H9 (cell line): ENCODE measurements at places on chromosomes 1 and 21. TPM values are rescaled to one million over a fixed set of nuclear protein-coding genes. Genes with fewer than 3 reads are reported as not detected.

OLIG2 gene
- total RNA-seq = 1.4 and 2.0 TPM in 2 replicates

GRCh38 chr1:27832762-27833161 lies 2.2 kb downstream of the PPP1R8 start:
- no peak overlapping the region for H3K27ac ChIP-seq
- no peak for DNase-seq
- H3K27me3 ChIP-seq = no peaks in the 10 kb centered on the region
- H3K36me3 ChIP-seq = peaks cover 31% of the 10 kb centered on the region

DNA sequence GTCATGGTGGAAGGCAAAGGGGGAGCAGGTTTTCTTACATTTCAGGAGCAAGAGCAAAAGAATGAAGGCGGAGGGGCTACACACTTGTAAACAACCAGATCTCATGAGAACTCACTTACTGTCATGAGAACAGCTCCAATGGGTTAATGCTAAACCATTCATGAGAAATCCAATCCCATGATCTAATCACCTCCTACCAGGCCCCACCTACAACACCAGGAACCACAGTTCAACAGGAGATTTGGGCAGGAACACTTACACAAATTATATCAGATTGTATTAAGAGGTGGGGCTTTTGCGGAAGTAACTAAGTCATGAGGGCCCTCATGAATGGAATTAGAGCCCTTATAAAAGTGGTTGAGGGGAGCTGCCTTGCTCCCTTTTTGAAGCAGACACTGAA lies 48.9 kb upstream of the SAMSN1 start:
- H3K4me3 ChIP-seq = no peak overlapping the region
- no peak overlapping the region for H3K27ac ChIP-seq
- H3K36me3 ChIP-seq = peaks cover 11% of the 10 kb centered on the region
- no peak for DNase-seq

DNA sequence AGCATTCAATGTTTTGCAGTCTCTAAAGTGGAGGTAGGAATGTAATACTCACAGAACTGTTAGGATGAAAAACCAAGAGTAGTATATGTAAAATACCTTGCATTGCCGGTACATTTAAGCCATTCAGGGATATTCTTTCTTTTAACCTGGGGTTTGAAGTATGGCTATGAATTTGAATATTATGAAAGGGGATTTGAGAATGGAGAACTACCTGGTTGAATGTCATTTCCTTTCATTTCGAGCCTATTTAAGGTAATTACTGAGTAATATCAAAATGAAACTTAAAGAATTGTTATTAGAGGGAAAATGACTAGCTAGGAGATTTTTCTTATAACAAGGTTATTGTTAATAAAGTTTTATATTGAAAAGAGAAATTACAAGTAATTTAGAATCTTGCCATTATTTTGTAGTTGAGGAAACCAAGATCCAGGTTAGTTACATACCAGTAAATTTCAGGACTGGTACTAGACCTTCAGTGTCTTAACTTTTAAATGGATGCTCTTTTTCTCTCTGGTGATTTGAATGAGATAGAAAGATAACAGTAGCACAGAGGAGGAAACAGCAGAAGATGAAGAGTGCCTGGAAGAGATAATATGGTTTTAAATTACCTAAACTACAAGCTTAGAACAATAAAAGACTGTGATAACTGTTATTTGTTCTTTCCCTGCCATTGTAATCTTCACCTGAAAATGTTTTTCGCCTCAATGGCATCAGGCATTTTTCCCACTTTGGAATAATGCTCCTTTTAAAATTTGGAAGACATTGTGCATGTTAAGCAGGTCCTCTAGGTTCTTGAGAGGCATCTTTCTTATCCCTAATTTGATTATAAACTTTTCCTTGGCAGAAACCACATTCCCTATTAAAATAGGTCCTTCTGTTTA lies 103.2 kb downstream of the PKN2 start:
- H3K27me3 ChIP-seq = no peaks in the 10 kb centered on the region
- H3K4me1 ChIP-seq = no peaks in the 10 kb centered on the region
- peaks cover 38% of the 10 kb centered on the region for H3K36me3 ChIP-seq
- no peak overlapping the region for H3K4me3 ChIP-seq
- no peak overlapping the region for H3K27ac ChIP-seq

RGS8 gene
- 0.07 TPM in 1 of 2 replicates, not detected in the other for total RNA-seq

- no peak for DNase-seq
- no peaks in the 10 kb centered on the region for H3K4me1 ChIP-seq
- H3K27me3 ChIP-seq = no peaks in the 10 kb centered on the region
- H3K4me3 ChIP-seq = no peak overlapping the region
- H3K36me3 ChIP-seq = no peaks in the 10 kb centered on the region
Observed at GRCh38 chr1:103341377-103341880, 184.1 kb upstream of the RNPC3 start.

DNA sequence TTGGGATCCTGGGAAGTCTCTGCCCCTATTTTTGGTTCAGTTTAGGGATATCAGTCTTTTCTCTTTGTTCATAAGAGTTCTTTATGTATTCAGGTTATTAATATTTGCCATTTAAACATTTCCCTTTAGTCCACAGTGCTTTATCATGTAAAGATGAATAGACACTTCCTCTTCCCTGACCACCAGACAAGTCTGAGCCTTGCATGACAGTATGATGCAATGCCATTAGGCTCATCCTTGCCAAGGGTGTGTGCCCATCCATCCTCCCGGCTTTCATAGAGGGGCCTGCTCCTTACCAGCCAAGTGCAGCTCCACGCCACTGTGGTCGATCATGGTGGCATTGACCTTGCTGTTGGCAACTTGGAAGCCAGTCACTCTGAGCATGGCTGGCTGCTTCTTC lies 52.1 kb downstream of the ZSCAN20 start:
- H3K36me3 ChIP-seq = peaks cover 4% of the 10 kb centered on the region; the same call in 1 of the 2 replicates
- H3K4me3 ChIP-seq = no peak overlapping the region
- H3K27me3 ChIP-seq = no peaks in the 10 kb centered on the region

DNA sequence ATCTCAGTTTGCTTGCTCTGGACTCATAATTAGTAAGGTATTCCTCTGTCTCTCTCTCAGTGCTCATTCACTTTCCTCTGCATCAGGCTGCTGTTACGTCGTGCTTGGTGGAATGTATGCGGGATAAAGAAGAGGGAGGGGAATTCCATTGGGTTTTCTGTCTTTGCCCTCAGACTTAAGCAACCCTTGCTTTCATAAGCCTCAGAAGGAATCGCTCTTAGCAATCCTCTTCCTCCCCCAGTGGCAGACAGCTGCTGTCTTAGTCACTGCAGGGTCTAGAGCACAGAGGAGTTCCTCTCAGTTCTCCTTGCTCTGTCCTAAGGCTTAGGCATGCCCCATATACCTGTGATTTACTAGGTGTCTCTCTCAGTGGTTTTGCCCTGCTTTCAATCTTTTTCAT lies 19.1 kb upstream of the NTMT2 start:
- H3K4me3 ChIP-seq = no peak overlapping the region
- no peaks in the 10 kb centered on the region for H3K36me3 ChIP-seq
- H3K27me3 ChIP-seq = no peaks in the 10 kb centered on the region

GRCh38 chr1:92822879-92823278 lies 9.0 kb upstream of the RPL5 start:
- H3K4me3 ChIP-seq = no peak overlapping the region
- no peaks in the 10 kb centered on the region for H3K27me3 ChIP-seq
- no peaks in the 10 kb centered on the region for H3K4me1 ChIP-seq
- H3K27ac ChIP-seq = no peak overlapping the region
- no peak for DNase-seq

DNA sequence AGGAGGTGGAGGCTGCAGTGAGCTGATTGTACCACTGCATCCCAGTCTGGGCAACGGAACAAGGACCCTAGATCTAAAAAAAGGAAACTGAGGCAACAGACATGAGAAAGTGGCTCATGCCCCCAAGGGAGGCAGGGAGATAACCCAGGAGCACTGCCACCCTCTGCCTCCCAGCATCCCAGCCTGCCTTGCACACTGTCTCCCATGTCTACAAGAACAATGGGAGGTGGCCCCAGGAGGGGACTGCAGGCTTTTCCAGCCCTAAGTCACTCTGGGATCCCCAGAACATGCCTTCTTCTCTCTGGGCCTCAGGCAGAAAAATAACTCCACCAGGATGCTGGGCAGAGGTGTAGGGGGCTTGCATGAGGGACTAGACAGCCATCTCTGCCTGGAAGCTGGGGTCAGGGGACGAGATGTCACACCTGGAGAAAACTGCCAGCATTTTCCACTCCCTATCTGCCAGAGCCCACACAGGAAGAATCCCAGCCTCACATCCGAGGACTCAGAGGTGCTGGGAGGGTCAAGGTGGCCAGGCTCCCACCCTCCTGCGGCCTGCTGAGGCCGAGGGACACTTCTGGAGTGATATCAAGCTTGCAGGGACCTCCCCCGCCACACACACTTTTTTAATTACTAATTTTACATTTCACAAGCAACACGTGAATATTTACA lies 21.4 kb downstream of the RUNX3 start:
- DNase-seq = no peak
- H3K27ac ChIP-seq = no peak overlapping the region
- H3K4me1 ChIP-seq = no peaks in the 10 kb centered on the region
- H3K27me3 ChIP-seq = no peaks in the 10 kb centered on the region

GRCh38 chr1:25057188-25057587 lies 127.1 kb upstream of the RUNX3 start:
- H3K36me3 ChIP-seq = no peaks in the 10 kb centered on the region
- no peak overlapping the region for H3K27ac ChIP-seq
- no peaks in the 10 kb centered on the region for H3K4me1 ChIP-seq
- H3K4me3 ChIP-seq = no peak overlapping the region

C1orf185 gene
- total RNA-seq = not detected in 2 replicates

DNA sequence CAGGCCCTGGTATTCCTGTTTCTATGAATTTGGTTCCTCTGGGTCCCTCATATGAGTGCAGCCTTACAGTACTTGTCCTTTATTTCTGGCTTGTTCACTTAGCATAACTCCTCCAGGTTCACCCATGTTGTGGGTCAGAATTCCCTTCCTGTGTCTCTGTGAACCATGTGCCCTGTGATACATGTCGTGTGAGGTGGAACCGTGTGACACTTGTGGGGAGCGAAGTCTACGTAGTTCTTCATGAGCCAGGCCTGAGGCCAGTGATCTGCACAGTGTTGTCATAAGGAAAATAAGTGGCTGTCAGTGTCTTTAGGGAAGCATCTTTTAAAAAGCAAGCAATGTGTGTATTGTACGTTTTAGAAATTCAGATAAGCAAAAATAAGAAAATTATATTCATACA lies 122.8 kb downstream of the GALNT2 start:
- no peak overlapping the region for H3K27ac ChIP-seq
- peaks cover 10% of the 10 kb centered on the region for H3K36me3 ChIP-seq
- H3K4me1 ChIP-seq = peaks cover 17% of the 10 kb centered on the region; the same call in 1 of the 2 replicates
- H3K27me3 ChIP-seq = no peaks in the 10 kb centered on the region
- H3K4me3 ChIP-seq = no peak overlapping the region

DNA sequence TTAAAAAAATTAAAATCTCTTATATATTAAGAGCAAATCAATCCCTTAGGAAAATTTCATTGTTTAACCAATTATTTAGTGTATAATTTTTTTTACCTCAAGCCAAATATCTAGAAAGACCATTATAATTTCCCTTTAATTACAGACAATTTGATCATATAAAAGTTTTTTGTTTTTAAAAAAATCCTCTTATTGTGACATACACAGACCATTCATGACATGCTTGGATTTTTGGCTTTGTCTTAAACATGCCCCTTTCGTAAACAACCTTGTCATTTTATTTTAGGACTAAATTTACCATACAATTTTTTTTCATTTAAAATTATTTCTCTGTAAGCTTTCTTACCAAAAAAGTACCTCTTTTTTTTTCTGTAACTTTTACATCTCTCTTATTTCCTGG lies 14.2 kb upstream of the CYP4B1 start:
- peaks cover 46% of the 10 kb centered on the region for H3K36me3 ChIP-seq
- no peaks in the 10 kb centered on the region for H3K27me3 ChIP-seq
- no peak for DNase-seq
- no peak overlapping the region for H3K4me3 ChIP-seq

DNA sequence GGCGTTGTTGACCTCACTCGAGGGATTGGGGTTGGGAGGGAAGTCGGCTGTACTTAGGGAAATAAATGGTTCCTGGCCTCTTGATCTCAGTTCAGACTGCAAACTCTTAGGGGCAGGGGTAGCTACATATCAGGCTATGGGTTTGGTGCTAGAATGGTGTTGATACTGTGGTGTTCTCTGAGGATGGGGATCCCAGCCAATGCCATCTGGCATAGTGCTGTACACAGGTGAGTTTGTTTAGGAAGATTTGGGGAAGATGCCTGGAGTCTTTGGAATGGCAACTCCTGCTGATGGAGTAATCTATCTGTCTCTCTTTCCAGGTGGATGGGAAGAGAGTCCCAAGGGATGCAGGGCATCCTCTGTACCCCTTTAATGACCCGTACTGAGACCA lies 14.3 kb upstream of the NASP start:
- H3K27ac ChIP-seq = no peak overlapping the region
- peaks cover 61% of the 10 kb centered on the region for H3K36me3 ChIP-seq
- H3K4me1 ChIP-seq = 0 out of 2 replicates have a peak, but pooled peaks cover 2% of the 10 kb centered on the region
- no peak overlapping the region for H3K4me3 ChIP-seq
- H3K27me3 ChIP-seq = no peaks in the 10 kb centered on the region

- no peaks in the 10 kb centered on the region for H3K27me3 ChIP-seq
- H3K4me3 ChIP-seq = no peak overlapping the region
- peaks cover 20% of the 10 kb centered on the region for H3K36me3 ChIP-seq
- no peak overlapping the region for H3K27ac ChIP-seq
Observed at GRCh38 chr1:81690676-81691453, 109.9 kb upstream of the ADGRL2 start.

DNA sequence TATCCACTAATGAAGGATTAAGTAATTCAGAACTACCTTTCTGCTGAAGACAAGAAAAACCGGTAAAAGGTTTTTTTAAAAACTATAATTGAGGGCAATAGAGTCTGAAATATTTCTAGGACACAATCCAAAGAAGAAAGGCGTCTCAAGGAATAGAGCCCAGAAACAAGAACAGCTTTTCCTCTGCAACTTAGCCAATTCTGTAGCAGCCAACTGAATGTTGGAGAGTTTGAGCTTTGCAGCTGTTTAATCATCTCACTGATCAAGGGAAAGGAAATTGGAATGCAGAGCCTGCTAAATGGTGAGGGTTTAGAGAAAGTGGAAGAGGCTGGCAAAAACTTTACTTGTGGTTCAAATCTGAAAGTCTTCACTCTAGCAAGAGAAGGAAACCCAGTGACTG lies 818.9 kb downstream of the KCNT2 start:
- no peak overlapping the region for H3K27ac ChIP-seq
- DNase-seq = no peak
- no peak overlapping the region for H3K4me3 ChIP-seq
- peaks cover 7% of the 10 kb centered on the region; the same call in 1 of the 2 replicates for H3K36me3 ChIP-seq
- no peaks in the 10 kb centered on the region; the same call in 1 of the 2 replicates for H3K4me1 ChIP-seq

DNA sequence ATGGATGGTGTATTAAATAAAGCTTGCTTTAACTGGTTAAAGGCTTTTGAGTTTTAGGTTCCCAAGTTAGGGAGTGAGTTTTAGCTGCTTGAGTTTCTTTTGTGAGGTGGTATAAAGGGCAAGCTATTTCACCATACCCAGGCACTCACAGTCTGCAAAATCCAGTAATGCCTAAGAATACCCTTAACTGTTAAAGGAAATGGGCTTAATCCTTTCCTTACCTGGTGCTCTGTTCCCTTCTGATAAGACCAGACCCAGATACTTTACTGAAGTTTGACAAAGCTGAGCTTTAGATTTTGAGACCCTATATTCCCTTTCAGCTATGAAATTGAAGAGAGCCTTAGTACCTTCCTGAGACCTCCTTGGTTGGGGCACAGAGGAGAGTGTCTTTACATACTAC lies 30.3 kb downstream of the MSTO1 start:
- DNase-seq = no peak
- no peak overlapping the region for H3K27ac ChIP-seq
- no peak overlapping the region for H3K4me3 ChIP-seq
- H3K4me1 ChIP-seq = peaks cover 6% of the 10 kb centered on the region; the same call in 1 of the 2 replicates
- no peaks in the 10 kb centered on the region for H3K27me3 ChIP-seq

GRCh38 chr1:50481142-50481736 lies 58.0 kb upstream of the DMRTA2 start:
- no peaks in the 10 kb centered on the region; the same call in 1 of the 2 replicates for H3K27me3 ChIP-seq
- peaks cover 3% of the 10 kb centered on the region for H3K36me3 ChIP-seq
- H3K4me1 ChIP-seq = no peaks in the 10 kb centered on the region
- no peak overlapping the region for H3K27ac ChIP-seq
- DNase-seq = no peak
